ENCODE measurements at places on chromosomes 11 and 22. TPM values are rescaled to one million over a fixed set of nuclear protein-coding genes. Genes with fewer than 3 reads are reported as not detected.

The MS4A7 gene
- total RNA-seq, result not detected

The PLAAT5 gene
- total RNA-seq, result not detected

DNA sequence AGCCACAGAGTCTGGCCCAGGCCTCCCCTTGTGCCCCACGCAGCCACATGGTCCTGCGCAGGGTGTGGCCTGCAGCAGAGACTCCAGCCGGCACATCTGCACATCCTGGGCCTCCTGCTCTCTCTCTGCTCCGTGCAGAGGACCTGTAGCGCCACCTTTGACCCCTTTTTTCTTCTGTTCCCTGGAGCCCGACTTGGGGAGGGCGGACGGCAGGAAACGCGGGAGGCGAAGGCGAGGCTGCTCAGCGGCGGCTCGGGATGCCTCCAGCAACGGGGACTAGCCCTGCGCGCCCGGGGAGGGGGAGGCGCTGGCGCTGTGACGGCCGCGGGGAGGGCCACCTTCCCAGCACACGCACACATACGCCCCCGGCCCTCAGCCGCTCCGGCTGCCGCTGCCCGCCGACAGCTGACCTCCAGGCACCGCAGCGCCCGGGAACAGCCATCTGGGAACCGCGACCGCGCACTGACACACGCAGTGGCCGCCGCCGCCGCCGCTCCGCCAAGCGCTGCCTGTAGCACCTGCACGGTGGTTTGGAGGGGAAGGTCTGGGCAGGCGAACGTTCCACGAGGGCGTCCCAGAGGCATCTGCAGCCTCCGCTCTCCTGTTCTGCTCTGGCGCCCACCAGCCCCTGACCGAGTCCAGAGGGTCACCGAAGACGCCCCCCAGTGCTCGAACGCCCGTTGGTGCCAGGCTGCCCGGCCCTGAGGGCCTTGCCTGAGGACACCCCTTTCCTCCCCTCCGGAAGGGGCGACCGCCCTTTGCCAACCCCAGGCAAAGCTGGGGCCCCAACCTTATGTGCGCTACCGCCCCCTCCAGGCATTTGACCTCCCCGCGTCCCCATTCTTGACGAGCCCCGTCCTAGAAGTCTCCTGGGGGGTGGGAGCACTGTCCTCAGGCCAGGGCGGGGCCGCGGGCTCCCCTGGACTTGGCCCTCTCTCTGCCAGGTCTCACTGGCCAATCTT is 16.9 kb upstream of the C22orf42 start:
- H3K4me1 ChIP-seq, result no peaks in the 10 kb centered on the region
- H3K4me3 ChIP-seq, result no peak overlapping the region
- no peaks in the 10 kb centered on the region for H3K27me3 ChIP-seq
- no peak overlapping the region for H3K27ac ChIP-seq
- H3K36me3 ChIP-seq, result no peaks in the 10 kb centered on the region

DNA sequence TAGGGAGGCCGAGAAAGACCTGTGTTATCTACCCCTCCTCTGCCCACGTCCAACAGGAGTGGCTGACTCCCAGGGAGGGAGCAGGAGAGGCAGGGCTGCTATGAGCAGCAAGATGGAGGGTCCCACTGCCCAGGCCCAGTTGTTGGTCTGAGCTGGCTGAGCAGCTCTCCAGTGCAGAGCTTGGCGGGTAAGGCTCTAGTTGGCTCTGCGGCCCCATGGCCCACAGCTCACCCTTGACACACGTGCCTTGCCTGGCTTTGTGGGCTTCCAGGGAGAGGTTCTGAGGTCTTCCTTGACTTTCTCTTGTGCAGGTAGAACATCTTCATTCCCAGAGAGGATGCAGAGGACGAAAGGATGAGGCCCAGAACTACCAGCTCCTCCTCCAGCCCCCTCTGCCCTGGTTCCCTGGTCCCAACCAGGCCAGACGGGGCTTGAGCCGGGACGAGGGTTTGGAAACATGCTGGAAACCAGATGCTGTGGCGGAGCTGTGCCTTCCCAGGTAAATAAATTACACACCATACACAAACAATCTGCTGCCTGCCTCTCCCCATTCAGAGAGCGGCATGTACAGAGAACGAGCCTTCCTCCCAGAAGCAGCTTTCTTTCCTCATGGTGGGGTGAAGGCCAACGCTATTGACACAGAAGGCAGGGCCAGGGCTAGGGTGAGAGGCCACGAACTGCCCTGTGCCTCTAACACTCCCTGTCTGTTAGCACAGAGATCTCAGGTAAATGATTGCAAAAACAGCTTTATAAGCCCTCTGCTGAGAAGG is 48.1 kb downstream of the DSCAML1 start:
- no peak for DNase-seq
- no peaks in the 10 kb centered on the region for H3K4me1 ChIP-seq
- no peak overlapping the region for H3K4me3 ChIP-seq
- H3K27ac ChIP-seq, result no peak overlapping the region

GRCh38 chr11:117909611-117910382 is 19.4 kb downstream of the TMPRSS13 start:
- H3K27me3 ChIP-seq, result peaks cover 6% of the 10 kb centered on the region
- no peak for DNase-seq
- H3K27ac ChIP-seq, result no peak overlapping the region
- H3K4me3 ChIP-seq, result no peak overlapping the region
- H3K4me1 ChIP-seq, result 0 out of 2 replicates have a peak, but pooled peaks cover 4% of the 10 kb centered on the region
